Lower lobe of right lung (tissue), 2 donors: ENCODE measurements at places on chromosomes 6 and 20. TPM values are rescaled to one million over a fixed set of nuclear protein-coding genes. Genes with fewer than 3 reads are reported as not detected.

Gene EPHA7
- 0.86 TPM for total RNA-seq

Gene TBC1D32
- total RNA-seq = 5.0 TPM

Gene CRISP2
- total RNA-seq = 0.83 TPM

Gene PRL
- not detected for total RNA-seq

Gene RRAGD
- 62.9 TPM for total RNA-seq

Gene SLC17A9
- 10.4 TPM for total RNA-seq

Gene PHF20
- total RNA-seq = 47.9 TPM

Gene C6orf132
- 13.5 TPM for total RNA-seq

Gene HLA-DQB1
- 132 TPM for total RNA-seq

Gene SIRPB1
- 35.8 TPM for total RNA-seq

Gene PDYN
- not detected for total RNA-seq

GRCh38 chr20:46285740-46286139 lies 22.6 kb downstream of the CDH22 start:
- no peak overlapping the region for H3K4me3 ChIP-seq
- H3K36me3 ChIP-seq = no peaks in the 10 kb centered on the region
- H3K27me3 ChIP-seq = peaks cover 36% of the 10 kb centered on the region

DNA sequence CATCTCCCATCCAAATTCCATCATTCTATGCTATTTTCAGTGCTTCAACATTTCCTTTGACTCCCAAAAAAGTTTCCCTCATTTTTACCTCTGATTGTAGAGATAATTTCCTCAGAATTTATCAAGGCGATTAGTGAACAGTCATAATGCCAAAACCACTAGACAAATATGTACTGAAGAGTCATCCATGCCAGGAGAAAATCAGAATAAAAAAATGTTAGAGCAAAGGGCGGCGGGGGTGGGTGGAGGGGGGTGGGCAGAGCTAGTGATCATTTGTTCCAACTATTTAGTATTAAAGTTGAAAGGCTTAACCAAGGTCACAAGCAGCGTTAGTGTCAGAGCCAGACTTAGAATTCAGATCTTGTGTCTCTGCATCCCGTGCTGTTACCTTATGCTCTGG lies 5.3 kb upstream of the ADGRF5 start:
- peak overlapping the region; percentile 91 for H3K27ac ChIP-seq
- H3K27me3 ChIP-seq = no peaks in the 10 kb centered on the region
- no peaks in the 10 kb centered on the region for H3K36me3 ChIP-seq
- no peak for DNase-seq

GRCh38 chr6:149750136-149750609 lies 632 bp downstream of the PCMT1 start:
- H3K36me3 ChIP-seq = no peaks in the 10 kb centered on the region
- H3K4me3 ChIP-seq = peak overlapping the region; percentile 77
- peak overlapping the region; percentile 90 for H3K27ac ChIP-seq
- DNase-seq = peak; percentile 68
- peaks cover 45% of the 10 kb centered on the region for H3K4me1 ChIP-seq

DNA sequence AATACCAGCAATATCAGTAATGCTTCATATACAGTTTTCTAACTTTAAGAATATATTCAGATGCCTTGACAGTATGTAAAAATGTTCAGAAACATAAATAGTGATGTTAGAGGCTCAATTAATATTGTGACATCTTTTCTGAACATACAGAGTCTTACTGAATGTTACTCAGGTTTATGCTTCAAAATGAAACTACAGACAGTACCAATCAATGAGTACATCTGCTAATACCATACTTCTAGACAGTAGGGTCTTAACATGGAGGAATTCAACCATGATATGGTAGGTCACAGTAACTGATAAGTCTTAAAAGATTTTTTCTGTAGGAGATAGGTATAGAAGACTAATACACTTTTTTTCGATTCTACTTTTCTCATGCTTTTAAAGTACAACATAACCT lies 8.3 kb downstream of the GCLC start:
- no peaks in the 10 kb centered on the region for H3K27me3 ChIP-seq
- H3K4me3 ChIP-seq = no peak overlapping the region
- no peaks in the 10 kb centered on the region for H3K36me3 ChIP-seq
- DNase-seq = no peak

GRCh38 chr6:169976301-169977081 lies 225.1 kb downstream of the ERMARD start:
- DNase-seq = peak; percentile 44
- H3K27me3 ChIP-seq = peaks cover 9% of the 10 kb centered on the region
- H3K4me3 ChIP-seq = no peak overlapping the region
- H3K27ac ChIP-seq = no peak overlapping the region
- H3K36me3 ChIP-seq = no peaks in the 10 kb centered on the region

- no peaks in the 10 kb centered on the region for H3K36me3 ChIP-seq
- peaks cover 56% of the 10 kb centered on the region for H3K27me3 ChIP-seq
Observed at GRCh38 chr20:46323557-46323956, 15.3 kb upstream of the CDH22 start.

DNA sequence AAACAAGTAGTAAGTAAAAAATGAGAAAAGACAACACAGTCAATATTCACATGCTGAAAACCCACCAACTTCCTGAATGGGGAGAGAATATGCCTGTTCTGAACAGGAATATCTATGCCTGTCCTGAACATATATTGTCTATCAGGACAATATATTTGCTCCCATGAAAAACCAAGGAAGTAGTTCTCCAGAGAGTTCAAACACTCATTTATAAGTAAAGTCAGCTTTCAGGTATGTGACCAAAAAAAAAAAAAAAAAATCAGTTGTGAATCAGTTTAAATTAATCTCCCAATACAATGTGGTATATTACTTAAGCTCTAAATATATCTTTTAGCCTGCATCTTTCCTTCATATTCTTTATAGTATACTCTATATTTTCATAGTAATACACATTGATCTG lies 119.5 kb downstream of the MYB start:
- no peaks in the 10 kb centered on the region for H3K27me3 ChIP-seq
- DNase-seq = no peak
- H3K36me3 ChIP-seq = no peaks in the 10 kb centered on the region
- no peak overlapping the region for H3K4me3 ChIP-seq
- no peak overlapping the region for H3K27ac ChIP-seq

DNA sequence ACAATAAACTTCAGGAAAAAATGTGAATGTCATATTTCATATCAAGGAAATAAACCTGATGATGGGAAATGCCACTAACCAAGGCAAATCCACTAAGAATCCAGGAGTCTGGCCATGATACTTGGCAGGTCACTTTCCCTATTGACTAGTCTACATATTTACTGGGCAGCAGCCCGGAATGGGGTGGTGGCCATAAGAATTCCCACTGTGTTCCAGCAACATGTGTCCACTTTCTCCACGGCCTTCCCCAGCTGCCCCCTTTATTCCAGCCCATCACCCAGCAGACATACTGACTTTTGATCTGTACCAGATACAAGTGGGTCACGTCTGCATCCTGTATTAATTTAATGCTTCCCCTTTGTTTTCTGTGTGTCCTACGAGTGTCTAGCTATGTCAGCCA lies 234.5 kb upstream of the PRDM1 start:
- H3K27me3 ChIP-seq = no peaks in the 10 kb centered on the region
- DNase-seq = no peak

DNA sequence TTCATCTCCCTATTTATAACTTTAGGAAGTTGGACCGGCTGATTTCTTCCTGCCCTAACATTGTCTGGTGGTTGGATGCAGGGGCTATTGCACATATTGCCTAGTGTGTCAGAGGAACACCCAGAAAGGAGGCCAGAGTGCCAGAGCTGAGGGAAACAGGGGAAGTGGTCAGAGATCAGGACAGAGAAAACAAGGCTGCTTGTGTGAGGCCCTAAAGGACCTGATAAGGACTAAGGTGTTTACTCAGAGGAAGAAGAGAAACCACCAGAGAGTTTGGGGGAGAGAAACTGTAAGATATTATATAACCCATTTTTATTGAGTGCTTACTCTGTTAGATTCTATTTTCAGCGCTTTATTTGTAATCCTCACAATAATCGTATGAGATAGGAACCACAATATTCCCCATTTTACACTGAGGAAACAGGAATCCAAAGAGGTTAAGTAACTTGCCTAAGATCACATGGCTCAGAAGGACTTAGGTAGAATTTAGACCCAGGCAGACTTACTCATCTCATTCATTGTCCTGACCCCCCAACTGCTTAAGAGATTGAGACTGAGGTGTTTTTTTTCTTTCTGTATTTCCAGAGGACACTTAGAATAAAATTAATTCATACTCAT lies 54.0 kb upstream of the REV3L start:
- peaks cover 43% of the 10 kb centered on the region for H3K4me1 ChIP-seq
- no peaks in the 10 kb centered on the region for H3K27me3 ChIP-seq
- no peak overlapping the region for H3K4me3 ChIP-seq
- no peak for DNase-seq
- H3K36me3 ChIP-seq = no peaks in the 10 kb centered on the region
- H3K27ac ChIP-seq = no peak overlapping the region

DNA sequence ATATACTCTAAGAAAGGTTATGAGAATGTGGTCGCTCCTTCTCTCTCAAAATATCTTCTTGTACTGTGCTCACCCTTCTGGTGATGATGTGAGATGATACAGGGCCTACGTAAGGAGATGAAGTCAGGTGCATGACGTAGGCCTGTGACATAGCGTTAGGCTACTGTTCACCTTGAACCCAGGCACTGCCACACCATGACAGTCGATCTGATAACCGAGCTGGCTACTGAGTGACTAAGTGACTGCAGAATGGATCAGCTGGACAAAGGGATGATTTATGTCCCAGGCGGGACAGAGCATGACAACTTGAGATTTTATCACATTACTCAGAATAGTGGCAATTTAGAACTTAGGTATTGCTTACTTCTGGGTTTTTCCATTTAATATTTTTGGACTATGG lies 11.2 kb downstream of the SLC24A3 start:
- no peak for DNase-seq
- H3K4me1 ChIP-seq = no peaks in the 10 kb centered on the region
- H3K36me3 ChIP-seq = no peaks in the 10 kb centered on the region
- no peaks in the 10 kb centered on the region for H3K27me3 ChIP-seq

GRCh38 chr20:49938173-49939163 lies 2.3 kb downstream of the RNF114 start:
- H3K27ac ChIP-seq = peak overlapping the region; percentile 39
- peaks cover 41% of the 10 kb centered on the region for H3K36me3 ChIP-seq
- peaks cover 40% of the 10 kb centered on the region for H3K4me1 ChIP-seq
- H3K4me3 ChIP-seq = peak overlapping the region; percentile 99

GRCh38 chr6:6193221-6193745 lies 127.2 kb downstream of the F13A1 start:
- H3K4me1 ChIP-seq = no peaks in the 10 kb centered on the region
- no peak overlapping the region for H3K27ac ChIP-seq
- no peak for DNase-seq
- H3K4me3 ChIP-seq = no peak overlapping the region

DNA sequence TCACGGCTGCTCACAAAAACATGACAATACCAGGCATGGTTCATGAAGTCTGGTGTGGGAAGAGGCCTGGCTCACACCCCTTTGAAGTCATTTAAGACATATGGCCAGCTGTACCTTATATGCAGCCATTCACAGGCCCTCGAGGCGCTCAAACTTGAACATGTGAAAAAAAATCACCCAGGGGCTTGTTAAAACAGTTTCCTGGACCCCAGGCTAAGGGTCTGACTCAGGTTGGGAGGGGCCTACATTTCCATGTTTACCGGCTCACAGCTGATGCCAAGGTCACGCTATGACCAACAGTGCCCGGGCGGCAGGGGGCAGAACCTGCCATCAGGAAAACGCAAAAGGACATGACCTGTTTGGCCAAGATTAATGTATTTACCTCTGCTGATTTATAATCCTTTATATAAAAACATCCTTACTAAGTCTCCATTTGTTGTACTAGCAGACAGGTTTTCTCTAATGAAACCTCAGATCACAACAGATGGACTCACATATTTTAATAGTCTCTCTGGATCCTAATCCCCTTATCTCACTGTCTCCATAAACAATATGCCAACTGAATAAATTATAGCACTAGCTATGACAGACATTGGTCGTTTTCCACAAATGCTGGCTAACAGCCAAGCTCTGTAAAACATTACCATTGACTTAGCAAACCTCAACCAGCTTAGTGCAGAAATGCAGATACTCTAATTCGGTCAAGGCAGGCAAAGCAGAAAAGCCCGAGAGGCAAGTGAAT lies 19.9 kb downstream of the EZR start:
- no peak for DNase-seq
- H3K36me3 ChIP-seq = no peaks in the 10 kb centered on the region
- H3K4me1 ChIP-seq = peaks cover 98% of the 10 kb centered on the region
- no peaks in the 10 kb centered on the region for H3K27me3 ChIP-seq

GRCh38 chr6:53998303-53998702 lies 112.9 kb upstream of the MLIP start:
- no peak overlapping the region for H3K27ac ChIP-seq
- no peaks in the 10 kb centered on the region for H3K36me3 ChIP-seq
- H3K27me3 ChIP-seq = no peaks in the 10 kb centered on the region
- H3K4me1 ChIP-seq = no peaks in the 10 kb centered on the region
- no peak for DNase-seq
- no peak overlapping the region for H3K4me3 ChIP-seq

GRCh38 chr20:58647796-58648501 lies 3.1 kb upstream of the STX16 start:
- H3K4me1 ChIP-seq = peaks cover 14% of the 10 kb centered on the region
- no peak for DNase-seq
- H3K4me3 ChIP-seq = no peak overlapping the region
- no peak overlapping the region for H3K27ac ChIP-seq
- no peaks in the 10 kb centered on the region for H3K36me3 ChIP-seq
